ENCODE measurements at places on chromosomes 5 and 9.

- DNase-seq = no peak
Observed at GRCh38 chr5:163360656-163361055, 76.7 kb upstream of the CCNG1 start.

- DNase-seq = no peak
Observed at GRCh38 chr9:107694390-107694789, 204.8 kb upstream of the KLF4 start.

- no peak for DNase-seq
Observed at GRCh38 chr9:128733256-128733655, 9.3 kb upstream of the ZDHHC12 start.

- DNase-seq = no peak
Observed at GRCh38 chr5:74141053-74141452, 499.5 kb downstream of the ENC1 start.

Measured in stimulated activated CD4-positive, alpha-beta T cell treated with anti-CD3 and anti-CD28 coated beads, Interleukin-12 subunit alpha, Interleukin-12 subunit beta, amount 100 ng/mL, for 4 hours (primary cell).